ENCODE measurements at places on chromosomes 7 and 10. TPM values are rescaled to one million over a fixed set of nuclear protein-coding genes. Genes with fewer than 3 reads are reported as not detected.

Gene NPC1L1
- not detected for total RNA-seq

DNA sequence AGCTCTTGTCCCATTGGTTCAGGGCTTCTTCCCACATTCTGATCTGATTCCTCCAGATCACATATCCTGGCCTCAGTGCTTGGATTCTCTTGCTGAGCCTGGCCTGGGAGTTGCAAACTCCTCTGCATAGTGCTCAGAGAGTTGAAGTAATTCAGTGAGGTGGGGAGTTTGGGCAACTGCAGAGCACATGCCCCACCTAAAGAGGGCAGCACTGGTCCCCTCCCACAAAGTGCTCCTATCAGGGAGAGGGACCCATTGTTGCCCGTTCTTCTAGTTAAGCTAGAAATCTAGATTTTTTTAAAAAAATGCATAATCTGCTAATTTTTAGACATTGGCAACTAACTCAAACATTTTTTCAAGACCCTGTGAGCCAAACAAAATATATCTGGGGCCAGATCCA is 45.1 kb downstream of the CHN2 start:
- no peak for ATAC-seq

Gene NUTM2A
- 2.2 TPM for total RNA-seq

Gene FAM107B
- total RNA-seq = 15.6 TPM

- ATAC-seq = no peak
Measured at GRCh38 chr10:2682491-2682890, 384.9 kb upstream of the PFKP start.

DNA sequence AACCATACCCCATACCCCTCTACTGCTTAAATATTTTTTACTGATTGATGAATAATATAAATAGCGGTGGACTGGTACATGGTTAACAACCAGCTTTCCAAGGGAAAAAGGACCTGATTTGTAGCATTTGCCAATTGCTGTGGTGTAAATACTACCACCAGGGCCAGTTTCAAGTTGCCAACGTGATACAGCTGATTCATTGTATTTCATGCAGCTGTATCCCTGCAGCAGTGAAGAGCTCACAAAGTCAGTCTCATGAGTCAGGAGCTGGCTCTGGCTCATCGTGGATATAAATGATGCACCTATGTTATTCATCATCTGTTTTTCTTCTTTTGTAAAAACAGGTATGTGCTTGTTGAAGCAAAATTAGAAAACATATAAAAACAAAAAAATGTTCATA is 15.2 kb downstream of the CALML5 start:
- ATAC-seq = no peak

Gene DLX6
- total RNA-seq = 0.12 TPM

DNA sequence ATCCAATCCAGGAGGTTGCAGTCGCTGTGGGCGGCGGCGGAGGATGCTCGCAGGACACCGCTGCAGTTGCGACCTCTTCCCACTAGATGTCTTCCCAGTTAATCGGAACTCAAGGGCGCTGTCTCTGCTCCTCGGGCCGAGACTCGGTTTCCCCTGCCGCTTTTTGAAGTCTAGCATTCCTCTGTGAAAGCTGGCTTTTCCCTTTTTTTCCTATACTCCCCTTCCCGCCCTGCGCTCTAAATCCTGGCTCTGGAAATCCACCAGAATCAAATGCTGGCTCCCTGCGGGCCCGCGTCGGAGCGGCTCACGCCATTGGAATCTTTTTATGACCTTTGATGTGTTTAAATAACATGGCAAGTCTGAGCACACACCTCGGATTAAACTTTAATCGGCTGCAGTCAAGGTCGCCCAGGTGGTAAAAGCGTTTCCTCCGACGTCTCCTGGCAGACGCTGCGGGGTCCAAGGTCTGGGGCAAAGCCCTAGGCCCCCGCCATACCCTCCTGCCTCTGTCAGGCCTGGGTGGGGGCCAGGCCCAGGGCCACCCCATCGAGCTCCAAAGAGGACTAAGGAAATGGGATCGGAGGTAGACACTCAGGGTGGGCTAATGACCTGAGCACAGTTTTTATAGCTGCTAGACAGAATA is 10.7 kb upstream of the HOXA13 start:
- no peak for ATAC-seq

Gene FBXO24
- not detected for total RNA-seq

- ATAC-seq = peak; percentile 66
Measured at GRCh38 chr10:124721330-124722045, 22.7 kb downstream of the FAM53B start.

Measured in gastroesophageal sphincter (tissue), 4 donors.